ENCODE measurements at places on chromosomes 16 and 17.

GRCh38 chr16:27326738-27327585 is 13.2 kb downstream of the IL4R start:
- DNase-seq: peak; percentile 88

GRCh38 chr17:48499248-48499647 is 31.6 kb downstream of the HOXB1 start:
- no peak for DNase-seq

DNA sequence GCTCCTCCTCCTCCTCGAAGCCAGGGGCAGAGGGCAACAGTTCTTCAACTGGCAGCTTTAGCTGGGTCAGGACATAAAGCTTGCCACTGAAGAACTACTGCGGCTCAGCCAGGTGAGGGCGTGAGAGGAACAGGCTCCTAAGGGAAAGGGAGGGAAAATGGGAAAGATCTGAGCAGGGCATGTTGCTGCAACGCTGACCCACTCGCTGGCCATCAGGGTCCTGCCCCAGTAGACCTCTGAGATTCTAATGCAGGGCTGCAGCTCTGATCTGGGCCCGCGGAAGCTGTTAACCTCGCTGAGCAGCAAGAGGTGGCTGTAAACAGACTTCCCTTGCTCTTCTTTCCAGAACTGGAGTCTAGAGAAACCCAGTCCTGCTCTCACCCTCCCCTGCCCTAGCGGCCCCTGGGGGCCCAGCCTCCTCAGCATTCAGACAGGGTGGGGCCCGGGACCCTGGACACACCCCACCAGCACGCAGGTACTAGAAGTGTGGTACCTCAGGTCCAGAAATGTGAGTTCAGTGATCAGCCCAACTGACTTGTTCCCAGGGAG is 3.8 kb upstream of the TLCD2 start:
- peak; percentile 39 for DNase-seq

GRCh38 chr16:67881621-67882161 is 3.0 kb upstream of the NRN1L start:
- DNase-seq: no peak

- no peak for DNase-seq
Observed at GRCh38 chr17:77933777-77934398, 24.6 kb upstream of the TNRC6C start.

- no peak for DNase-seq
Observed at GRCh38 chr17:72417627-72418026, 296.8 kb downstream of the SOX9 start.

GRCh38 chr16:76164970-76165558 is 112.1 kb upstream of the CNTNAP4 start:
- DNase-seq: no peak

GRCh38 chr16:67449739-67450138 is 18.8 kb downstream of the HSD11B2 start:
- no peak for DNase-seq

- DNase-seq: peak; percentile 54
Observed at GRCh38 chr16:79599837-79600637, 500 bp downstream of the MAF start.
